ENCODE measurements at places on chromosomes 11 and 22.

DNA sequence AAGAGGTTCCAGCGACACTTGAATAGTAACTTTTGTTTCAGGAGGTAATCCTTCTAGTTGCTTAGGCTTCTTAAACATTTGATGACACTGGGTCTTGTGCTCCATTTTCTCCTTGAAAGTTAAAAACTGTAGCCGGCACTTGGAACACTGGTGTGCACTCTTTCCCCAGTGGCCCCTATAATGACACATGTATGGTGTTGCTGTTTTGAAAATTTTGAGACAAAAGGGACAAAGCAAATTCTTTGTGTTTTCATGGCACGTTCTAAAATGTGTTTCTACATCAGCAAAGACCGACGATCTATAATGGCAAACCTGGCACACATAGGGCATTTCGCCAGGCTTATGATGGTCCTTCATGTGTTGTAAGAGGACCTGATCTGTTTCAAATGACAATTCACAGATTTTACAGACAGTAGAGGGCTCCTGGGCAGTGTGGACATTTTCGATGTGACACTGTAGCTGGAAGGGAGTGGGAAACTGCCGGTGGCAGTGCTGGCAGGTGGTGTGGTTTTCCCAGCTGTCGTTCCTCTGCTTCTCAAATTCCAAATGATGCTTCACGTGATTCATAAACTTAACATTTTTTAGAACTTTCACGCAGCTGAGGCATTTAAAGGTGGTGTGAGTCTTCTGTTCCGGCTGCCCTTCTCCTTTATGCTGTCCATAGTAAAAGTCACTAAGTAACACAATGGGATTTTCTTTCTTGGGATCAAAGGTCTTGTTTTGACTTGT lies 20.5 kb downstream of the ZNF280B start:
- no peak for DNase-seq

DNA sequence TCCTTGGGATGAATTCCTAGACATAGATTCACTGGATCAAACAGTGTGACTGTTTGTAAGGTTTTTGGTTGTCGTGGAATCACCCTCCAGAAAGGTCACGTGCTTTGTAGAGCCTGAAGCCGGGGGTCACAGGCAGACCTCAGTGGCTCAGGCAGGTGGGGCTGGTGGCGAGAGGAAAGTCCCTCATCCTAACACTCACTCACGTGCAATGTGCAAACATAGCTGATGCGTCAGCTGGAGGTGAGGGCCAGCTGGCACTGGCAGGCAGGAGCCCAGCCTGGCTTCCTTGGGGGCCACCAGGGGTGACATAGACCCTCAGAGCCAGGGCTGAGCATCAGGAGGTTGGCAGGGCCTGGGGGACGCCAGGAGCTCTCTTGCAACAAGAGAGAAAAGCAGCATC lies 90.0 kb downstream of the ARHGAP8 start:
- DNase-seq = no peak

DNA sequence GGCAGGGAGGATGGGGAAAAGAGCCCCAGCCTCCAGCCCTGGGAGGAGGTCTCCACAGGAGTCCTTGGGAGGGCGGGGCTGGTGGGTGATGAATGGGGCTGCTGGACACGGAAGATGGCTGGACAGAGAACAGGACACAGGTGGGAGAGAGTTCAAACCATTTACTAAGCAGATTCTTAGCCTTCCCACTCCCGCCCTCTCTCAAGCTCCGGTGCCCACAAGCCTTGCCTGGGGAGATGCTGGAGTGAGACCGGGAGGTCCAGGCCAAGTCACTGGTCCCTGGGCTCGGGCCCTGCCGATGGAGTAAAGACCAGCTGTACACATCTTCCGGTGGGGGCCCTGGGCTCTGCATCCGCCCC lies 1.4 kb downstream of the CLDN5 start:
- DNase-seq = no peak

- no peak for DNase-seq
Measured at GRCh38 chr11:42762348-42762747, 549.4 kb upstream of the API5 start.

- DNase-seq = no peak
Measured at GRCh38 chr11:44608991-44609782, 43.7 kb downstream of the CD82 start.

DNA sequence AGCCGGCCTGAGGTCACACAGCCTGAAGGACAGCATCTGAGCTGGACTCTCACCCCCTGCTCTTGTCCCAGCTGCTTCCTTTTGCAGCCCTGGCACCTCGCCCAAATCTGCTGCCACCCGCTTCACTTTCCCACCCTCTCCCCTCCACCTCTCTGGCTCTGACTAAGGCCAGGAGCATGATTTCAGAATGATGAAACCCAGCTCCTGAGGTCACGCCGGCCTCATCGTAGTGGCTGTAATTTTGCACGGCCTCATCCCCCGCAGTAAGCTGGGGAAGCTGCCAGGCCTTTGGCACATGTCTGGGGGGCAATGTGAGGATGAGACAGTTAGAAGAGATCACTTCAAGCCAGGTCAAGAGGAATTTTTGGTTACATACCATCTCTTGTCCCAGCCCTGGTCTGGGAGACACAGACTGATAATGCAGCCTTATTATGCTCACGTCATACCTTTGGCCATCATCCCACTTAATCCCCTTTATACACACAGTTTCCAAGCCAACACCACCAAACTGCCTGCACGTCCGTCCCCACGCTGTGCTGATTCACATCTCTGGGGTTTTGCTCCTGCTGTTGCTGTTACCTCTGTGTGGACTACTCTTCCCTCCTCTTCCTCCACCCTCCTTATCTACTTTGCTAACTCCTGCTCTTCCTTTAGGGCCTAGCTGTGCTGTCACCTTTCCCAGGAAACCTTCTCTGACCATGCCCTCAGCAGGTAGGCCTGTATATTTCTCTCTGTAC lies 58.1 kb downstream of the CHRDL2 start:
- no peak for DNase-seq

DNA sequence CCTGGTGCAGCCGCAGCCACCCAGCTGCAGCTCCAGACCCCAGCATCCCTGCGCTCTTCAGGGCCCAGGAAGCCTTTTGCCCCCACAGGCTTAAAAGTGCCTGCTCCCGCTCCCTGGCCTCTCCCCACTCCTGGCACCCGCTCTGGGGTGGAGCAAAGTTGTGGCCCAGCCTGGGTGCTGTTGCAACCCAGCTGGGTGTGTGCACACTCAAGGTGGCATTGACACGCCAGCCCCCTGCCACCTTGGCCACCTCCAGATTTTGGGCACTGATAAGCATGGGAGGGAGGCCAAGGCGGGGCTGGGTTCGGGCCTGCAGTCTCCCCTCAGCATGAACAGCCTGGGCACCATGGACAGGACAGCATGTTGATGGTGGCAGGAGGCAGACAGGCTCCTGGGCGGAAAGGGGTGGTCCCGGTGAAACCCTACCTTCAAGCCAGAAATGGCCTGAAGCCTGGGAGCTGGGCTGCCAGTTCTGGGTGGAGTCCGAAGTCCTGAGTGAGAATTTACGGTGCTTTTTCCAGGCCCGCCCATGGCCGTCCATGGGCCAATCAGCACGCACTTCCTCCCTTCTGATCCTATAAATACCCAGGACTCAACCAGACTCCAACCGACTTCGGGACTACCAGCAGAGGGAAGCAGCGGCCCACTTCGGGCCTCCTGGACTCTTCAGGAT lies 23.6 kb upstream of the RNASEH2C start:
- DNase-seq = no peak

DNA sequence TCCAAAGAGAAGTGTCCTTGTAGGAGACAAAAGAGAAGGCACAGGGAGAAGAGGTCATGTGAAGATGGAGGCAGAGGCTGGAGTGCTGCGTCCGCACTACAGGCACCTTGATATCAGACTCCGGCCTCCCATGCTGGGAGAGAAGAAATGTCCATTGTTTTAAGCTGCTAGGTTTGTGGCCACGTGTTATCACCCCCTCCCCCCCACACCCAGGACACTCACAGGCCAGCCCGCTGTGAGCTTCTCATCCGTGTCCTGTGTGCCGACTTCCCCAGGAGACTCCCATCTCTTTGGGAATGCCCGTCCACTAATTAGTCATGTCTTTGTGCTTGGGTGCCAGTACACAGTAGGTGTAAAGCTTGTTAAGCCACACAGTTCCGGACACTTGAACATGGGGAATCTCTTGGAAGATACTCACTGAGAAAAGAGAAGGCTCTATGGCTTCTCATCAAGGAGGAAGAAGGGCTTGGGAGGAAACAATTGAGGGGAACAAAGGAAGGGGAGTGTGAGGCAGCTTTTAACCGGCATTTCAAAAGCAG lies 1234.7 kb downstream of the TBC1D22A start:
- DNase-seq = no peak

DNA sequence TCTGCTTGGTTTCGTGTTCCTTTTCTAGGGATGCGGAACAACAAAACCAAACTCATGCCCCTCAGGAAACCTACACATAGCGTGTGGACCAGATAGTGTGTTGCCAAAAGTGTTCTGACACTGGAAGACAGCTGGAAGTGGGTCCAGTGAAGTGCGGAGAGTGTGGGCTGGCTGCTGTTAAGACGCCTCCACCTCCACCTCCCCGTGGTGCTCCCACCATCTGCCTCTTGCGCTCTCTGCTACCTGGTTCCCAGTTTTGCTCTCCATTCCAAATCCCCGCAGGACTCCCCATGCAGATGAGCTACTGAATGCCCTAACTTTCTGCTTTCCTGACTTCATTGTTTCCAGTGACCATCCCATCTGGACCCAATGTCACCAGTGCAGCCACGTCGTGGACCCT lies 51.8 kb downstream of the NCAPD3 start:
- DNase-seq = no peak

GRCh38 chr11:88042647-88043046 lies 132.6 kb downstream of the RAB38 start:
- no peak for DNase-seq

GRCh38 chr11:719214-720016 lies 13.4 kb downstream of the EPS8L2 start:
- no peak for DNase-seq

GRCh38 chr11:1926156-1927025 lies 6.9 kb downstream of the TNNT3 start:
- DNase-seq = no peak

GRCh38 chr11:124297921-124298320 lies 15.8 kb downstream of the OR8D1 start:
- no peak for DNase-seq

- DNase-seq = no peak
Measured at GRCh38 chr11:131947511-131947910, 577.1 kb downstream of the NTM start.

DNA sequence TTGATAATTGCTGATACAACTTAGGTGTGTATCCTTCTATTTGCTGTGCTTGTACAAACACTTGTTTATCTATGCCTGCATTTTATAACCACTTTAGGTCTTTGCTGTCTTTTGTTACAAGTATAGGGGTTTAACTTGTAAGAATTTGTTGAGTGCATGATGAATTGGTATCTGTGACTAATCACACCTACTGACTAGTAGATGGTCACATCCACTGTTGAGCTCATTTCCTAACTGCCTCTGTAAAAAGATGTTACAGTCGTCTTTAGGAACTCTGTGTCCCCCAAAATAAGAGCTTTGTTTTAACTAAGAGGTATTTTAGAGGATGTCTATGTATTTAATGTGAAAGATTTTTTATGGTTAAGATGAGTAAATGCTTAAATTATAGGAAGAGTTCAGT lies 60.5 kb downstream of the HIPK3 start:
- DNase-seq = peak; percentile 14

DNA sequence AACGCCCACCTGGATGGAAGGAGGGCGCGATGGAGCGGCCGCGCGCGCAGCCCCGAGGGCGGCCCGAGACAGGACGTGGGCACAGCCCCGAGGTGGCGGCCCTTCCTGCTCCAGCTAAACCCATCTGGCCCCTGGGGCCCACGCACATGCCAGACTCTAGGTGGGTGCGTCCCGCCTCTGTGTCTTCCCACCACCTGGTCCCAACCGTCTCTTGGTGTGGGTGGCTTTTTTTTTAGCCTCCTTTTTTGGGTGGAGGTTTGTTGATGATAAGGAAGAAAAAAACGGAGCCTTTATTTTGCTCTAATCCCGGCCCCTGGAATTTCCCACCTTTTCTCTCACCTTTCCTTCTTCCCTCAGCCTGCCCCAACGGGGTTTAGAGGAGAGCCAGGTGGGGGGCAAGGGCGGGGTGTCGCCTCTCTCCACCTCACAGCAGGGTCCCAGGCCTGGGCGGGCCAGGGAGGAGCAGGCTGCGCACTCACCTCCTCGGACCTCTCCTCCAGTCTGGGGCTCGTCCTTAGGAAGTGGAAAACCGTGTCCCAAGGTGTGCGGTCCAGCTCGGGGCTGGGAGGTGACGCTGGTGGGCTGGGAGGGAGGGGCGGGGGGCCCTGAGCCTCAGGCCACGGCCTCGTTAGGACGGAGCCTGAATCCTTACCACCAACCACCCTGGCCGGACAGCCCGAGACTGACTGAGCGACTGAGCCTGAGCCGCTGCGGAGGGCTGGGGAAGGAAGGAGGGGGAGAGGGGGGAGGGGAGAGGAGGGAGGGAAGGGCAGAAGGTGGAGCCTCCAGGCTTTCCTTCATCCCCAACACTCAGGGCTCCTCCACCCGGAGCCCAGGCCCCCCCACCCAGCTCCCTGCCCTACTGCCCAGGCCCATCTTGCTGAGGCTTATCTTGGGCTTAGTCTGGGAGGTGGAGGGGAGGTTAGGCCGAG lies at the start of gene SOX10:
Gene SOX10, minus strand, starts transcription at position 696 of the 932 bp plus-strand sequence. CDS start 771 bp downstream, outside the sequence.
- DNase-seq = no peak

- DNase-seq = no peak
Measured at GRCh38 chr11:16969010-16969999, 44.9 kb downstream of the PLEKHA7 start.

DNA sequence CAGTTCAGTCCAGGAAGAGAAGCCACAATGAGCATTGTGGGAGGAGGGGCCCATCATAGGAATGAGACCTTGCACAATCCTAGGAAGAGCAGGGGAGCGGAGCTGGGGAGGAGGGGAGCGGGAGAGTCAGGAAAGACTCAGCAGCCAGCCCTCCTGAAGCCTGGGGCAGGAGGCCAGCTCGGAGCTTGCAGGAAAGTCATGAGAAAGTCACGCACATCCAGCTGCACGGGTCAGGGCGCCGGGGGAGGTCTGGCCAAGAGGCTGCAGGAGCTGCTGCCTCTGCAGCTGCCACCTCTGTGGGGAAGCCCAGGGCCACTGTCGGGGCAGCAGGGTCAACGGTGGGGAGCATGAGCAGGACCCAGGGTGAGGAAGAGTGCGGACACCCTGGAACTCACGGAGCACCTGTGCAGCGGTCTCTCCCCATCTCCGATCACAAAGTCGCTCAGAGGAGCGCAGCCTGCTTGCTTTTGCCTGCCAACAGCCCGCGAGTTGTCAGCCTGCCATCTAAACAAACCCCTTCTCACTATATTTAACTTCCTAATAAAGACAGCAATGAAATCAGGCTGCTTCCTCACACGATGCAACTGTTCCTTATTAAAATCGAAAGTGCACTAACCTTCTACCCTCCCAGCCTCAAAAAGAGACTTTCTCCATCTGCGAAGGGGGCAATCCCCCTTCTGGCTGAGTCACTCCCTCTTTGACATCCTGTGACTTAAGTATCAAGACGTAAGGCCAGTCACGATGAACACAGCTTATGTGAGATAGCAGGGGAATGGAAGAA lies 52.9 kb upstream of the RTL6 start:
- DNase-seq = peak; percentile 41

DNA sequence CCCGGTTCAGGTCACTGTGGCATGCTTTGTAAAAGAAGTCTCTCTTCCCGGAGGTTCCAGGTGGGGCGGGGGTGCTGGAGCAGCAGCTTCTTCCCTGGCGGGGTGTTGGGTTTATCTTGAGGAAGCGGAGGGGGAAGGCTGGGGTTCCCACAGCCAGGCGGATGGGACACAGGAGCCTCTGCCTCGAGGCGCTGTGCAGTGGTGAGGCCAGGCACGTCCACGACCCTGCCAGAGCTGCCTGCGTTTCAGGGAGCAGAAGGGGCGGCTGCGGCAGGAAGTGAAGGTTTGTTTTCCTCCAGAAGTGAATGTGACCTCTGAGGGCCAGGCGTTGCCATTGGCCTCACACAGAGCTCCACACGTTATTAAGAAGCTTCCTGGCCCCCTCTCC lies 20.1 kb upstream of the ADORA2A start:
- DNase-seq = no peak
